ENCODE measurements at places on chromosomes 5 and 9. TPM values are rescaled to one million over a fixed set of nuclear protein-coding genes. Genes with fewer than 3 reads are reported as not detected.
A peak's percentile ranks its signal among the peaks of the same experiment; 100 is the strongest.

DNA sequence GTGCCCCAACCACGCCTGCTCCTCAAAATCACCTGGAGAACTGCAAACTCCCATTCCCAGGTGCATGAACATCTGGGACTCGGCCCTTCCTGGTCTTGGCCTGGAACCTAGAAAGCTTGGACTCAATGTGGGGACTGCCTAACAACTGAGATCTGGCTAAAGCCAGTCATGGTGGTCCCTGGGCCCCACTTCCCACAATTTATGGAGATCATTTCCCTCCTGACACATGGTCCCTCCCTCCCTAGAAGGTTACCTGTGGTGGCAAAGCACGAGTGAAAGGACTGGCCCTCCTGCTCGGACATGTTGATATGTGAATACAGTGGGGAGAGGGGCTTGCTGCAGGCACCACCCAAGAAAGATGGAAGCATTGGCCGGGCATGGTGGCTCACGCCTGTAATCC is 18.8 kb downstream of the BICD2 start:
- no peak for DNase-seq

DNA sequence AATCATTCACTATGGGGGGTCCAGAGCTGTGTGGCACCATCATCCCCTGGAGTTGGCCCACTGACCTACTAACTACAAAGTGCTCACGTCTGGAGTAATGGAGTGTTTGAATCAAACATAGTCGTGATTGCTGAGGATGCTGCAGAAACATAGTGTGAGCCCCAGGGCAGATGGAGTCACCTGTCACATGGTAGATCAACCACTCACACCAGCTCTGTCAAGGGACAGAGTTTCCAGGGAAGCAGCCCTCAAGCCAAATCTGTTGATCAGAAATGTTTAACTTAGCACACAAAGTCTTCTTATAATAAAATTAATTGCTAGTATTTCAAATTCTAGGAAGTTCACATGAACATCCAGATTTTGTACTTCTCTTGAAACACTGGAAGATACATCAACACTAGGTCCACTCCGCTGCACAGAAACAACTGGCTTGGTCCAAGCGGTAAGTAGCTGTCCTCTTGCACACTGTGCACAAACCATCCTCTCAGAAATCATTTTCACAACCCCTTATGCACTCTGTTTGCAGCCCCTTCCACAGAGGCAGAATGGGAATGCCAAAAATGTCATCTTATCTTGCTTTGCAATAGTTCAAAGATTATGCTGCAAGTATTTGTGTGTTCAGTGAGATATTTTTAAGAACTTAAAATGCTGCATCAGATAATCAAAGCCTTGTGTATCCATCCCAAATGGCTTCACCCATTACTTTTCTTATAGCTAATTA is 191.0 kb downstream of the EPB41L4A start:
- DNase-seq: no peak

GRCh38 chr5:14734396-14734795 is 69.9 kb downstream of the OTULIN start:
- DNase-seq: no peak

The KIAA1958 gene
- polyA plus RNA-seq: 3.7 TPM

- DNase-seq: peak; percentile 21
These were observed 174.0 kb upstream of the ZNF618 start for GRCh38 chr9:113701774-113702755.

DNA sequence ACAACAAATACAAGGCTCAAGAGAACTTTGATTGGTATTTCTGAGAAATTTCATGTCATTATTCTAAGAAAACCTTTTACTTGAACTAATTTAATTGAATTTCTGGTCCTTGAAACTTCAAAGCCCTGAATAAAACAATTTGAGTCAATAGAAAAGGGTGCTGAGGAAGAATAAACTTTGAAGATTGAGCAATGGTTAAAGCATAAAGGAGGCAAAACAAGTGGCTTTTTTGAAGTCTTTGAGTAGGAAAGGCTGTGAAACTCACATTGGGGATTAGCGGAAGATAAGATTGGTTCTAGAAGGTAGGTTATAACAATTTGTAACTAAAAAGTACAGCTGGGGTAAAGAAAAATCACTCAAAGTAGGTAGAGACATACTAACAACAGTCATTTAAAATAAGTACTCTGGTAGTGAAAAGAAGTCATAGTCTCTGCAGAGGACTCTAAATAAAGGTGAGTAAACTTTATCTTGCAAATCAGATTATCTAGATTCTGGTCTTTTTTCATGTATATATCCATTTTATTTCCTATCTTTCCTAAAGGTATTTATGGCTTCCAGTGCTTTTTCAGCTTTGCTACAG is 6.4 kb upstream of the PLPP1 start:
- DNase-seq: no peak

- DNase-seq: peak; percentile 82
These were observed 261.5 kb downstream of the FANCC start for GRCh38 chr9:95055851-95056551.

GRCh38 chr9:115690786-115691496 is 462.6 kb upstream of the PAPPA start:
- DNase-seq: no peak

The IL5 gene
- not detected for polyA plus RNA-seq

GRCh38 chr9:94772639-94773303 is 46.3 kb downstream of the AOPEP start:
- peak; percentile 54 for DNase-seq

The WWC1 gene
- polyA plus RNA-seq: 15.5 TPM

The CRHBP gene
- 1.1 TPM for polyA plus RNA-seq

Data from muscle of arm (tissue), 14 donors.